ENCODE measurements at places on chromosomes 4 and X.

- DNase-seq: peak; percentile 60
Measured at GRCh38 chrX:53317365-53318069, 36.1 kb upstream of the IQSEC2 start.

DNA sequence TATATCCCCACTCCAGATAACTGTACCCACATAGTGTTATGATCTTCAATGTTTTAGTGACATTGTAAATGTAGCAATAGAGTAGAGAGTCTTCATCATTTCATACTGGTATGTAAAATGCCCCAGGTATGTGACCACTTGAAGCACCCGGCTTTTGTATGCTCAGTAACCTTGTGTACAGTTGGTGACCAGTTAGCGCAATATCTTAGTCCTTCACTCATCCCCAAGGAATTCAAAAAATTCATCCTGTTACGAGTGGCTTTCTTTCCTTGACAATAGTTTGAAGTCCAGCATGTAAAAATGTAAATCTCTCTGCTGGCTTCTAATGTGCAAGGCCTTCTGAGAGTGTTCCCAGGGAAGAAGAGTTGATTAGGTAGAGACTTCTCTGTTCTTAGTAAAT lies 145.6 kb downstream of the ARX start:
- no peak for DNase-seq

GRCh38 chrX:97200454-97200853 lies 316.7 kb downstream of the RPA4 start:
- no peak for DNase-seq

DNA sequence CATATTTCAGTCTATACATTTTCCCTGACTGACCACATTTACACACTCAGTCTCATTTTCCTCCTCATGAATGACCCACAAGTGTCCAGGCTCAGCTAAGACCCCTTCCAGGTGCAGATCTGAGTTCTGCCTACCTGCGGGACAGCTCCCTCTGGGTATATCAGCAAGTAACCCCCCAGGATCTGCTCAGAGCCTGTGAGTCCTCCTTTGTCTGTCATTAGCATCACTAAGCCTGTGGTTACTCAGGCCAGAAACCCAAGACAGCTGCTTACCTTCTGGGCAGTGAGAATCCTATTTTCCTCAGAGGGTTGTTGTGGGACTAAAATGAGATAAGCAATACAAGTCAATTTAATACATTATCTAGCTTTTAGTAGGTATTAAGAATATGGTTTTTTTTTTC lies 487.6 kb upstream of the BOD1L1 start:
- no peak for DNase-seq

GRCh38 chrX:71366674-71367256 lies 608 bp downstream of the TAF1 start:
- peak; percentile 20 for DNase-seq

DNA sequence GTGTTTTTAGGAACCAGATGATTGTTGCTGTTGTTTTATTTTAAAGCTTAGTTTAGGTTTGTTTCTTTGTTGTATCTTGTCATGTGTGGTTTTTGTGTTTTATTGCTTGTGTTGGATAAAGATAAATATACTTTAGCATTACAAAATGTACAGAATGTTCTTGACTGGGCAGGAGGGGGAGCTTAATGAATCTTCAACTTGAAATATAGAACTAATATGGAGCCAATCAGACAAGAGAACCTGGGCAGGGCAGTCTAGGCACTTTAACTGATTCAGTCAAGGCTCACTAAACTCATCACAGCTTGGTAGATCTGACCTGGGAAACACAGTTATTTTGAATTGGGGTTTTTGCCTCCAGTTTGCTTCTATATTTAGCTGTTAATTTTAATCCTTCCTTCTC lies 304.2 kb downstream of the ARHGAP24 start:
- DNase-seq: no peak

DNA sequence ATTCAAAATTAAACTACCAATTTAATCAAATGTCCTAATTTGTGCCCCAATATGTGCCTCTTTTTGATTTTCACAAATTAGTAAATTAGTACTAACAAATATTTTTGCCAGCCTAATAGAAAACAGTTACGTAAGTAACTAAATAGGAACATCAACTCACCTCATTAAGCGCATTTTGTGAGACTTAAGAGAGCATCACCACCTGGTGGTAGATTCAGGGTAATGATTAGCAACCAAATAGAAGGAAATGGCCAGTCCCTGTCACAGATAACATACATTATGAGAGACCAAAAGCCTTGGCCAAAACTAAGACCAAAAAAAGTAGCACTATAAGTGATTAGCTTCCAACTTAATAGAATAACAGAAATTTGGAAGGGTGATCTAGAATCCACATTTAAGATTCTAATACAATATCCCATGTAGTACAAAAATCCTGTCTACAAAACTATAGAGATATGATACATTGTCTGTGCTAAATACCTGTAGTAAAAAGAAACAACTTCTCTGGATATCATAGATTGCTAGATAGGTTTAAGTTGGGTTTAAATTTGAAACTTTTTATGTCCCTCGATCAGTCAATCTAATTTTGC lies 46.7 kb downstream of the C4orf46 start:
- no peak for DNase-seq

GRCh38 chr4:32560306-32560705 lies 1840.1 kb downstream of the PCDH7 start:
- no peak for DNase-seq

GRCh38 chrX:80486299-80486698 lies 66.1 kb downstream of the TENT5D start:
- no peak for DNase-seq

- DNase-seq: no peak
Measured at GRCh38 chr4:3615386-3616286, 83.4 kb upstream of the LRPAP1 start.

- DNase-seq: no peak
Measured at GRCh38 chr4:57159866-57160265, 49.7 kb upstream of the IGFBP7 start.

DNA sequence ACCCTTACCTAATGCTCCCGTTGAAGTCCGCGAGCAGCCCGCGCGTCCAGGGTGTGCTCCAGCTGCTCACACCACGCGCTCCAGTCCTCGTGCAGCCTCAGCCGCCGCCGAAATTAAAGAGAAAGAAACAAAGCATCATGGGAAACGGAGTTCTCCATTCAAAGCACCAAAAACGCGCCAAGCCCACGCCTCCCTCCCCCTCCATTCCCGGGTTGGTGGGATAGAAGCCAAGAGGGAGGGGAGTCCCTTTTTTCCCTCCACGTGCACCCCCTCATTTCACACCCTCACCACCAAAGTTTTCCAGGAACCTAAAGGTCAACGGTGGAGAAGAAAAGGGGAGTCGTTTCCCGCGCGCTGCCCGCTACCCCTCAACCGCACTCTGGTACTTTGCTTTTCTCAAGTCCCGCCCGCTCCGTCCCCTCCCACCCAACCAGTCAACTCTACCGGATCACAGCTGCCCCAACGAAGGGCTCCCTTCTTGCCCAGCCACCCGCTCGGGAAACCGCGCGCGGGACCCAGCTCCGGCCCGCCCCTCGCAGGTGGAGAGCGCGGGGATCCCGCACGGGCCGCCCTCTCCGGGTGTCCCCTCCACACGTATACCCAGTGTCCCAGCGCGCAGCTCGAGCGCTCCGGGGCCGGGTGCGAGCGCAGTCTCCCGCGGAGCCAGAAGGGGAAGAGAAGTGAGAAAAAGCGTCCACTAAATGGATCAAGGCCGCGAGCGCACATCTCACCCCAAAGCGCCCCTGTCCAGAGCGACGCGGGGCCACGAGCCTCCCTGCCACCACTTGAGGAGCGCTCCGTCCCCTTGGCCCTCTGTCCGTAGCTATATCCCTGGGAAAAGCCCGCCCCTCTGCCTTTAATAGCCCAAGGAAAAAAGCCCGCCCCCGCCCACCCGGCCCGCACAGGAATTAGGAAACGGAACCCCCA lies 65.1 kb upstream of the CCDC160 start:
- peak; percentile 42 for DNase-seq

DNA sequence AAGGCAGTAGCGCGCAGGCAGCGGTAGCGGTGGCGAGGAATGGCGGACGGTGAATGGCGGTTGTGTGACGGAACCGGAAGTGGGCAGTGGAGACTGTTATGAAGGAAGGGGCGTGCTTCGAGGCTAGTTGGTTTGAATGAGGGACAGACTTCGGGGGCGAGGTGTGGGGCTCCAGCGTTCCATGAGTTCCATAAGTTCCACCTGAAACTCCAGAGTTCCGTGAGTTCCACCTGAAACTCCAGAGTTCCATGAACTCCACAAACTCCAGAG lies 70.2 kb downstream of the FAM47C start:
- no peak for DNase-seq

- DNase-seq: no peak
Measured at GRCh38 chr4:107757283-107757682, 37.2 kb upstream of the PAPSS1 start.

- DNase-seq: no peak
Measured at GRCh38 chrX:3262901-3263300, 83.6 kb downstream of the MXRA5 start.

DNA sequence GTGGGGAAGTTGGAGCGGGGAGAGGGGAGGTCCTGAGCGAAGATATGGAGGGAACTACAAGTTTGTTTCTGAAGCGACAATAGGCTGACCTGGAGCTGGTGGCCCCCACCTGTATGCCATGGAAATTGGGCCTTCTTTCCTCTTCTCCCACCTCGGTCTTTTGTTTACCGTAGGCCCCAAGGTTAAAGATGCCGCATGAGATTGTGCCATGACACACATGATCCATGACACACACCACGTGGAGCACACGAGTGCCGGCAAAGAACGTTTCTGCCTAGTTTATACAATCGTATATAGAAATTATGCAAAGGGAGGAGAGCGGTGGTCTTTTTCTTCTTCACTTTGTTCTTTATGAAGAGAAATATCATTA lies 408 bp downstream of the TMEM33 start:
- peak; percentile 24 for DNase-seq

DNA sequence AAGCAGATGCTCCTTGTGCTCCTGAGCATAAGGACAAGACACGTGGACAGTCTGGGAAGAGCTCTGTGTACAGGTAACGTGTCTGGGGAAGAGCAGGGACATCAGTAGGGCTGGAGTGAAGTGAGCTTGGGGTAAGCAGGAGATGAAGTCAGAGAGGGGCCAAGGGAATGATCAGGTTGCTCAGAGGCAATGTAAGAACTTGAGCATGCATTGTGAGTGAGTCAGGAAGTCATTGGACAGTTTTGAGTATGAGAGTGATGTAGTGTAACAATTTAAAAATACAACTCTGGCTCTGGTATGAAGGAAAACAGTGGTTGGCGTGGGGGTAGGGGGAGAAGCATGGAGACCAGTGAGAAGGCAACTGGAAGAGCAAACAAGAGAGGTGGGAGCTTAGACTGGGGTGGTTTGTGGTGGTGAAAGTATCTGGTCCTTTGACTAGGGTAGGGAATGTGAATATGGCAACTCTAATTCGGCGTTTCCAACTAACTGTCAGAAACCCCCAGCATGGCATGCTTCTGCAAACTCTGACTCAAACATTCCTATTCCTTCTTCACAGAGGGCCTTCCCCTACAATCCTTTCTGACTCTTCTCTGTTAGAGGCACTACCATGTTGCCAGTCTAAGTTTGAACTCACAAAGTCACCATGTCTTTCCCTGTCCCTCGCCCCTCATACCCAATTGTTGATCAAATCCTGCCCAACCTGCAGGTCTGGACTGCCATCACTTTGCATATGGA lies 57.2 kb downstream of the STBD1 start:
- DNase-seq: no peak

GRCh38 chrX:132533409-132533808 lies 44.6 kb upstream of the MBNL3 start:
- no peak for DNase-seq

DNA sequence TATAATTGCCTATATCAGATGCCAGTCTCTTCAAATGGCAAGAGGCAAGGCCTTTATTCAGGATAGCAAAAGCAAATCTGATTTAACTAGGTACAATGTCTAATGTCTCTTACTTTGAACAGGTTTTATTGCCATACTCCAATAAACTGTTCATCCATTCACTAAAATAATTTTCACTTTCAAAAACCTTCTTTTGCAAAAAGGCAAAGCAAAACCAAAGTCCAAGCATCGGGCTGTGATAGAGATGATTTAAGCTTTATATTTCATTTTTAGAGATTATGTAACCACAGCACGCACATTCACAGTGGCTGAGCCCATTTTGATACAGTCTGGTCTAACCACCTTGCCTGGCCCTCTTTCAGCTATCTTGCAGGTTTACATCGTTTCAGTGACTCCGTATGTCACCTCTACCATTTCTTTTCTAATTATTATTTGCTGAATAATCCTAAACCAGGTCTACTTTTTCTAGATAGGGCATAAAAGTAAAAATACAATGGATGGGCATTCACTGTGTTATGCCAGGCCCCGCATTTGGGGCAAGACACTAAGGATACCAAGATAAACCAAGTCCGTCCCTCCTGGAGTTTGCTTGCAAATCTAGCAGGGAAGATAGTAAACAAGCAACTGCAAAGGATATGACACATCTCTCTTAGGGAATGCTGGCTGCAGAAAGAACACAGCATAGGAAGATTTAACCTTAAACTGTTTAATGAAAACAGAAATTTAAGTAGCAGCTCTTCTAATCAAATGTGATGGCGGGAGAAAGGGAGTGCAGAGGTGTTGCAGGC lies 1.8 kb downstream of the CASP3 start:
- DNase-seq: no peak

DNA sequence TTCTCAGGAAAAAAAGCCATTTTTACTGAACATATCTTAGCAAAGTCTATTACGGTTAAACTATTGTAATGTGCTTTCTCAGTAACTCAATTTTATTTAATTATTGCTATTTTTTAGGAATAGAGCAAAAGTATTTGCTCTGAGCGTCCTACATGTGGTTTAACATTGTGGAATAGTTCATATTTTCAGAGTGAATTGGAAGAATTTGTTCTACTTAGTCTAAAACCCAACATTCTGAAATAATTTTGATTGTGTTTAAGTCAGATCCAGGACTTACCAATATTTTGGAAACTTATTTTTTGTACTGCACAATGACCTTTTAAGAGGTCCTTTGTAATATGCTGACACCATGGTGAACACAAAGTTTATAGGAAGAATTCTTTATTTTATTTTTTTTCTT lies 27.2 kb downstream of the CXCL1 start:
- DNase-seq: no peak

DNA sequence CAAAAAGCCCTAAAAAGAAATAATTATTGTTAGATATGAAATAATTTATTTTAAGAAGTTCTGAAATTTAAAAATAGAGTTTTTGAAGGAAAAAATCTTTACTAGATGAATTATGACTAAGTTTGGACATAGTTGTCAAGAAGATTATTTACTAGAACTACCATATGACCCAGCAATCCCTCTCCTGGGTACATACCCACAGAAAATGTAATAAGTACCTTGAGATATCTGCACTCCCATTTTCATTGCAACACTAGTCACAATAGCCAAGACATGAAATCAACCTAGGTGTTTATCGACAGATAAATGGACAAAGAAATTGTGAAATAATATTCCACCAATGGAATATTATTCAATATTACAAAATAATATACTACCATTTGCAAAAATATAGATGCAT lies 109.9 kb downstream of the PDHA2 start:
- no peak for DNase-seq

GRCh38 chr4:150258569-150258968 lies 180.3 kb downstream of the DCLK2 start:
- DNase-seq: no peak

GRCh38 chrX:24934279-24934678 lies 81.5 kb downstream of the ARX start:
- no peak for DNase-seq
